Activated naive CD8-positive, alpha-beta T cell treated with anti-CD3 and anti-CD28 coated beads, Interleukin-2, amount 10 ng/mL, durations not matched to agents 7 days and 5 days (primary cell): ENCODE measurements at places on chromosomes 16 and 17. TPM values are rescaled to one million over a fixed set of nuclear protein-coding genes. Genes with fewer than 3 reads are reported as not detected.

DNA sequence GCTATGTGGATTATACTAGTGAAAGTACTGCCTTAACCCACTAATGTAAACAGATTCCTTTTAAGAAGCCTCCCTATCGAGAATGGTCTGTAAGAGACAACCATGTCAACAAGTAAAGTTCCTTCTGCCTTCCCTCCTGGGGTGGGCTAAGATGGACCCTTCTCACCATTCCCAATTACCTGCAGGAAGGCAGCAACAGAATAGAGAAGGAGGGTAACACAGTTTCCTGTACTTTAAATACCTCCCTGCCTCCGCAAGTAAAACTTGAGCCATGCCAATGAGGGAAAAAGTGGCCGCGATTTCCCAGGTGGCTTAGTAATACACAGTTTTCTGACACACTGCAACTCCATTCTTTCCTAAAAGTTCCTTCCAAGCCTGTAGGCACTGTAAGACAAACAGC is 45.2 kb downstream of the TOX3 start:
- DNase-seq = no peak

- no peak for DNase-seq
Observed at GRCh38 chr17:14784997-14785696, 480.0 kb downstream of the PMP22 start.

DNA sequence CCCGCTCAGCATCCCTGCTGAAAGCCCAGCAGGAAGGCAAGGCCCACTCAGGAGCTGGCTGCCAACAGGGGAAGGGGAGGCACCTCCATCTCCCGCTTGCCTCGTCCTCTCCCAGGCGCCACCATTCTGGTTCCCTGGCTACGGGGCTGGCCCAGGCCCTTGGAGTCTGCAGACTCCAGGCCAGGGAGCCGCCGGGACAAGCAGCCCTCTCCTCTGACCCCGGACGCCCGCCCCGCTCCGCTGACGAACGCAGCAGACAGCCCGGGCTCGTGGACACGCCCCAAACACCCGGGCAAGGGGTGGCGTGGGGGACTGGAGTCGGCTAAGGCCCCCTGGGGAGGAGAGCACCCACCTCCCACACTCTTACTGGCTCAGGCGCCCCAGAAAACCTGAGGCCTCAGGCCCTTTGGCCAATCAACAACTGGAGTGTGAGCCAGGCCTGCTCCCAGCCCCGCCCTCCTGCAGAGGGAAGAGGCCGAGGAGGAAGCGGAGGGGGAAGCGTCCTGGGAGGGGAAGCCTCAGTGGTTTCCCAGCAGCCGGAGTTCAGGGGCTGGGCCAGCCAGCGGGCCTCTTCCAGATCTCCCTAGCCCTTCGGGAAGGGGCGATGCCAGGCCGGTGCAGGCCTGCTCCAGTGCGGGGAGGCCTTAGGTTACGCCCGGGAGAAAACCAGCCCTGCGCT is 4.2 kb downstream of the MNT start:
- peak; percentile 81 for DNase-seq

- DNase-seq = no peak
Observed at GRCh38 chr17:21517538-21518293, 141.6 kb downstream of the KCNJ12 start.

DNA sequence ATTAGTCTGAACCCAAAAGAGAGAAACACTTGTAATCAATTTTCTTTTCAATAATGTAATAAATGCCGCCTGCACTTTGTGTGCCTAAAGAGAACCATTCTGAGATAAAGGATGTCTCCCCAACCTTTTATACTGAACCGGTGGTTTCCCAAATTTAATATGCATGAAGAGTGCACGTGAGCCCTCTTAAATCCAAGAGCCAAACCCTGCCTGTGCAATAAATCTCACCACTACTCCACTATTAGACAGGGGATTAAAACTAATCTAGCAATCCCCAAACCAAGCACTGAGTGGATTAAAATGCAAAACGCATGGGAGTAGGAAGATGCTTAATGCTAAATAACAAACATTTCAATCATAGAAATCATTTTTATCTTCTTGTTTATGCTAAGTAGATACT is 351.0 kb upstream of the PSMD7 start:
- no peak for DNase-seq

- DNase-seq = no peak
Observed at GRCh38 chr16:14545346-14545884, 84.6 kb downstream of the PARN start.

Gene MSLN
- total RNA-seq = not detected

Gene KRTAP3-1
- total RNA-seq = not detected

Gene CHRNE
- 0.65 TPM for total RNA-seq

DNA sequence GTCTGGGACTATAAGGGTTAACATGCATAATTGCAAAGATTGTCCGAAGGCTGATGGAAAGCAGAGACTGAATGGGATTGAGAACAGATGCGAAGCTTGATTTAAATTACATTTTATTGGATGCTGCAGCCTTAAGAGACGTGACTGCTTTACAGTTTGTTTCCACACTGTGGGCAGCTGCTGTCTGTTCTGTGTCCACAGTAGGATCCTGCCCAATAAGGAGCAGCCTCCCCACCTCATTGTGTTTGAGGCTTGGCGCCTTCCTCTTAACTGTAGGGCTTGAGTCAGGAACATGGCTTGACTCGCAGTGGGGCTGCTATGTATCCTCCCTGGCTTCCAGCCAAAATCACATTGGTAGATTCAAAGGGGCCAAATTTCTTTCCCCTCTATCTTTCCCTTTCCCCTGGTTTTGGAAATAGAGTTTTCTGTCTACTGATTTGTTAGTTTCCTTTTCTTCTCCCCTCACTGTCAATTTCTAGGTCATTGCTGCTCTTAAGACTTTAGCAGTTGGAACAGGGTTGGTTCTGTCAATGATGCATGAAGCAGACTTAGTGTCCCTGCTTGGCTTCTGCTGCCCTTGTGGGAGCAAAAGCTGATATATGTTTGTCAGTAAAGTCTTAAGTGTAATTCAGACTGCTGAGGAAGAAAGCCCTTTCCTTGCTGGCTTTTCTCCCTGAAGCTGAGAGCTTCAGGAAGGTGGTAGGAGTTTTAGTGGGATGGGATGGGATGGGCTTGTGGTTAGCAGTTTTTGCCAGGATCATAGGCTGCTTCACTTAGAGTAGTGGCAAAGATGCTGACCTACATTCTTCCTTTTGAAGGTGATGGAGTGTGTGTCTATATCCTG is 5.0 kb upstream of the RARA start:
- DNase-seq = no peak

DNA sequence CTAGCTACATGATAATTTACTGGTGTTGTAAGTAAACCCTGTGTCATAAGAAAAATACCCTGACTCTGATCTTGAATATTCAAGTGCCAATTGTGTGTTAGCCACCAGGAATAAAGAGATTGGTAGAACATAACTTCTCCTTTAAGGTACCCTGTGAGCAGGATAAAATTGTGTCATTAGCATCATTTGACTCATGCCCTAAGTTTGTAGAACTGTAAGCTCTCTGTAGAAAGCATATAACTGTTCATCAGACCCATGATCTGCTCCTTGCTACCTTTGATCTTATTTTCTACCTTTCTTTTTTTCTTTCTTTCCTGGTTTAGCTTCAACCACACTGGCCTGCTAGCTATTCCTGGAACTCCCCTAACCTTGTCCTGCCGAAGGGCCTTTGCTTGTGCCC is 35.8 kb downstream of the PTRH2 start:
- DNase-seq = no peak

Gene CDH11
- not detected for total RNA-seq

DNA sequence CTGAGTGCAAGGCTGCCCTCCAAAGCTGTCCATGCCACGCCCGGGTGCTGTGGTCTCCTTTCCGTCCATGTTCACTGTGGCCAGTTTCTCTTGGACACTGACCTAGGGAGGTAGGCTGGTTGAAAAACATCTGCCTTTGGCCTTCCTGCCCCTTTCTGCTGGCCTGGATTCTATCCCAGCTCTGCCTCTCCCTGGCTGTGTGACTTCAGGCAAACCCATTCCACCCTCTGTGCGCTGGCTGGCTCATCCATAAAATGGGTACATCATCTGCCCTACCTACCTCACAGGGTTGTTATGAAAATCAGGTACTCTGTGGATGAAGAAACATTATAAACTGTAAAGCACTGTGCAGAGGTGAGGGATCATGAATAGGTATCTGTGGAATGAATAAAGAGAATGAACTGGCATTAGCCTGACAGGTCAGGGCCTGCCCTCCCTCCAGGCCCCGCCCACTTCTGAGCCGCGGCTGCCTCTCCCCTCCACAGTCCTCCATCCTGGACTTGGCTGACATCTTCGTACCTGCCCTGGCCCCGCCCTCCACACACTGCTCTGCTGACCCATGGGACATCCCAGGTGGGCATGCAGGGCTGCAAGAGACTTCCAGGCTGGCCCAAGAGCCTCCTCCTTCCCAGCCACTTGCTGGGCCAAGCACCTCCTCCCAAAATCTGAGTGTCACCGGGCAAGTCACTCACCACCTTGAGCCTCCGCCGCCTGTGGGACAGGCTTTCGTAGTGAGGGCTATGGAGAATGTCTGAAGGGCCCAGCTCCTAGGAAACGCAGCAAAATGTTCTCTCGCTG is 7.0 kb upstream of the SPATA20 start:
- DNase-seq = no peak

Gene HBA1
- not detected for total RNA-seq

Gene SOX8
- 0.50 TPM for total RNA-seq

- DNase-seq = no peak
Observed at GRCh38 chr17:35081638-35082037, 18.1 kb upstream of the RFFL start.

- DNase-seq = no peak
Observed at GRCh38 chr17:82085931-82086764, 11.9 kb downstream of the FASN start.

GRCh38 chr17:10920558-10921108 is 82.7 kb upstream of the PIRT start:
- no peak for DNase-seq

DNA sequence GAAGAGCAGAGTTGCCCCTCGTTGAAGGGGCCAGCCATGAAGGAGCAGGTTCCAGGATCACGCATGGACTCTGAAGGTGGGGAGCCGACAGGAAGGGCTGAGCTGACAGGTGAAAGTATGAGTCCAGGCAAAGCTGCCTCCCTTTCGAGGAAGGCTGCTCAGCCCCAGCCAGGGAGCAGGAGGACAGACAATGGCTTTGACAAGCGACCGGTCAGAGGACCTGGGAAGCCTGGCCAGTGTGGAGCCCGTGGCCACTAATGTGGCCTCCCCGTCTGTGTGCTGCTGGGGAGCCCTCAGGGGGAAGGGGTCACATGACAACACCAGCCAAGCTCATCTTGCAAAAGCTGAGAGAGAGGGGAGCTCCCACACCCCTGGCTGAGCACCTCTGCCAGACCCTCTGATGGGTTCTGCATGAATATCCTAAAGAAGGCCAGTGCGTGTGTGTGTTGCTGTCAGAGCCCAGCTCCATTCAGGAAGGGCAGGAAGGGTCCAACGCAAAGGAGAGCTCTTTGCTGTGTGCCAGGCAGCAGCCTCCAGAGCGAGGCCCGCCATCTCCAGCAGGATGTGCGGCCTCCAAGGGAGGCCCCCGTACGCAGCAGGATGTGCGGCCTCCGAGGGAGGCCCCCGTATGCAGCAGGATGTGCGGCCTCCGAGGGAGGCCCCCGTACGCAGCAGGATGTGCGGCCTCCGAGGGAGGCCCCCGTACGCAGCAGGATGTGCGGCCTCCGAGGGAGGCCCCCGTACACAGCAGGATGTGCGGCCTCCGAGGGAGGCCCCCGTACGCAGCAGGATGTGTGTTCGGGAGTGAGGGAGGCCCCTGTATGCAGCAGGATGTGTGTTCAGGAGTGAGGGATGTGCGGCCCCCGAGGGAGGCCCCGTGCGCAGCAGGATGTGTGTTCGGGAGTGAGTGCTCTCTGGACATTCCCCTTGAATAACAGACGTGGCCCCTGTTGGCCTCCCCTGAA is 102.1 kb upstream of the CHMP6 start:
- DNase-seq = no peak

Gene FOXC2
- total RNA-seq = not detected

DNA sequence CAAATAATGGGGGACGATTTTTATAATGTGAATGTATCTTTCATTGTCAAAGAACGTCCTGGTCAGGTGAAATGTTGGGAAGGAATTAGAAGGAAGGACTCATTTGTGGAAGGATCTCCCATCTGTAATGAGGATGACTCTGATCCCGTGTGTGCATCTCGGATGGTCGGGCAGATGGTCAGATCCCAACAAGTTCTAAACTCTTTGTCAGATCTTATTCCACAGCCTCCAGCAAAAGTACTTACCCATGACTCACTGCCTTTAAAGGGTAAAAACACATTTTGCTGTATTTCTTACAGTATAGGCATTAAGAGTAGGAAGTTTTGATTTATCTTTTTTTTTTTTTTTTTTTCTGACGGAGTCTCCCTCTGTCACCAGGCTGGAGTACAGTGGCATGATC is 539 bp upstream of the KRTAP4-8 start:
- no peak for DNase-seq

- DNase-seq = no peak
Observed at GRCh38 chr17:6713130-6713917, at the start of gene SLC13A5. TSS of gene SLC13A5 (minus strand) at chr17:6713369. CDS start at chr17:6713333, 36 bp downstream.

DNA sequence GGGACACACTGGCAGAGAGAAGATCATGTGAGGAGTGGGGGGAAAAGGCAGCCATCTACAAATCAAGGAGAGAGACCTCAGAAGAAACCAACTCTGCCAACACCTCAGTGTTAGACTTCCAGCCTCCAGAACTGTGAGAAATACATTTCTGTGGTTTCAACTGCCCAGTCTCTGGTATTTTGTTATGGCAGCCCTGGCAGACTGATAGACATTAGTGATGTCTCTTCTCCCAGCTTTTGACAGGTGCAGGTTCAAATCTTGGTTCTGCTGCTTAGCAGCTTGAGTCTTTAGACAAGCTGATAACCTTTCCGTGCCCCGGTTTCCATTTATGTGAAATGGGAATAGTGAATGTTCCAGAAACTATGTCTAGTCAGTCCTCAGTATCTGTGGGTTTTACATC is 199.5 kb downstream of the SNX29 start:
- DNase-seq = no peak

- DNase-seq = no peak
Observed at GRCh38 chr17:65235284-65235683, 98.1 kb downstream of the RGS9 start.

GRCh38 chr16:8458481-8459046 is 131.7 kb downstream of the TMEM114 start:
- DNase-seq = no peak

- no peak for DNase-seq
Observed at GRCh38 chr17:78038748-78039288, 80.3 kb downstream of the TNRC6C start.

GRCh38 chr17:9484789-9485188 is 90.8 kb downstream of the STX8 start:
- DNase-seq = no peak

DNA sequence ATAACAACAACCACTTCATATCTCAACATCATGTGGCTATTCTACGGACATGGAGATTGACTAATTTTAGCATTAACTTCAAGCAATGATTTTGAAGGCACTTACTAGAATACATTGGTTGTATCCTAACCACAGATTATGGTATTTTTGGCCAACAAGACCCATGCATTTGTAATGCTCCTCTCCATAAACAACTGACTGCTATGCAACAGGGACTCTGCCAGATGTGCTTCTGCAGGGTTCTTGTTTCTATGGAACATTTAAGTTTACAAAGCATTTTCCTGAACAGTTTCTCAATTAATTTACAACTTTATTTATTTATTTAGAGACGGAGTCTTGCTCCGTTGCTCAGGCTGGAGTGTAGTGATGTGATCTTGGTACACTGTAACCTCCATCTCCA is 178.0 kb downstream of the PARN start:
- DNase-seq = no peak

GRCh38 chr16:89859615-89860007 is 13.8 kb upstream of the TCF25 start:
- no peak for DNase-seq
